ENCODE measurements at places on chromosomes 7 and 10.

GRCh38 chr10:100693821-100694220 lies 51.6 kb upstream of the PAX2 start:
- no peak for DNase-seq

GRCh38 chr7:36746347-36746746 lies 22.1 kb upstream of the AOAH start:
- DNase-seq: no peak

DNA sequence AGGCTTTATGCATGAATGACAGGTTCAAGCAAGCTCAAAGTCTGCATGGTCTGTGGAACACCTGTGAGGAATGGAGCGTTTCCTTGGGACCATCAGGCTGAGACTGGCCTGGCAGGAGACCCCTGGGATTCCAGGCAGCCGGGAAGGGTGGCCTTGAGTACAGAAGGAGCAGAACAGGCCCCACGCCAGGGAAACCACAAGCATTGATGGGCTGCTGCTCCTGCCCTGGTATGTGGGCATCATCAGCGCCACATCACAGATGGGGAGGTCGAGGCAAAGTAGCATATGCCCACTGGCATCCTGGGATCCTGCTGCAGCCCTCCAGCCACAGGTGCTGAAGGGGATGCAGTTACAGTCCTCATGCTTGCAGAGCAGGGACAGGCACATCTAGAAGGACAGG lies 40.9 kb downstream of the ANTXRL start:
- no peak for DNase-seq

DNA sequence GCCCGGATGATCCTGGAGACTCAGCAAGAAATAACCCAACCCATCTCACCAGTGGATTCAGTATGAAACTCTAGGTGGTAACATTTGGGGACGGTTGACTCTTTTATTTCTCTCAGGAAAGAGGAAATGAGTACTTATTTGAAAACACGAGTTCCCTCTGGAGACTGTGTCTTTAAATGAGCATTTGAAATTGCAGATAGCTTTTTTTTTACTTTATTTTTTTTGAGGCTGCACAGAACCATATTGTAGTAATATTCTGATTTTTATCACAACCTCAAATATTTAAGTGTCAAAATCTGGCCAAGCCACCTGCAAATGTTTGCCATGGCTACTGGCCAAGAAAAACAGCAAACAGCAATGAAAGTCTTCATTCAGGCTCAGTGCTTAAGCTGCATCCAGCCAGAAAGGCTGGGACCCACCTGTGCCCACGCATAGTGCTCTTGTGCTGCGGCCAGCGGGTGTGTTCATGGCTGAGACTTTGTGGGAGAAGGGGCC lies 160.8 kb downstream of the CREB5 start:
- peak; percentile 19 for DNase-seq

- peak; percentile 15 for DNase-seq
These were observed 106.7 kb downstream of the REEP3 start for GRCh38 chr10:63627881-63628296.

- DNase-seq: peak; percentile 55
These were observed 11.5 kb downstream of the PMS2 start for GRCh38 chr7:5997210-5997808.

- no peak for DNase-seq
These were observed 43.4 kb upstream of the OPTN start for GRCh38 chr10:13056456-13057077.

- DNase-seq: no peak
These were observed 64.2 kb downstream of the ATRNL1 start for GRCh38 chr10:115157357-115157756.

- DNase-seq: no peak
These were observed 675 bp upstream of the ATE1 start for GRCh38 chr10:121928528-121928884.

DNA sequence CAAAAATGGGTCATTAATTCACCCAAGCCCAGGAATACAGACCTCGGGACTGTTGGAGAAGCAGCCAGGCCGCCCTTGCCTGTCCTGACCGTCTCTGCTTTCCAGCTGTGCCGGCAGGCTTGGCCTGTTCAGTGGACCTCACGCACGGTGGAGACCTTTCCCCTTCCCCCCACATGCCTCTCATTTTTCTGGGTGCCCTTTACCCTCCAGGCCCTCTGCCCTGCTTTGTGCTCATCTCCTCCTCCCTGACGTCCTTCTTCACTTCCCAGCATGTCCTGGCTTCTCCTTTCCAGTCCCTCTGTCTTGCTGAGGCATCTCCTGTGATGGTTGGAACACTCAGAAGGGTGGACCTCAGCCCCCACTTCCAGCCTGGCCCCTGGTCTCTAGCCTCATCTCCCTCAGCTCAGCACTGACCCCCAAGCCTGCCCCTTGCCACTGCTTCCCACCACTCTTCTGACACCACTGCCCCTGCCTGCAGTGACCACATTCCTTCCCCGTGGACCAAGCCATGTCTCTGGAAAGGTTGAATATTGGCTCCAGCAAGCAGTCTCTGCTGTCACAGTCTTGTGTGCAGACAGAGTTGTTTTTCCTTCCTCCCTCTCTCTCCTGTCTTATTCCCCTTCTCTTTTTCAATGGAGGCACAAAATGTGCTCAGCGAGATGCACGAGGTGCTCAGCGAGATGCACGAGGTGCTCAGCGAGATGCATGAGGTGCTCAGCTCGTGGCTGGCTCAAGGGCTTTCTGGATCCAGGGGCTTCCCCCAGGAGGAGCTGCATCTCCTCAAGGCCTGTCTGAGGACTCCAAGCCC lies 14.9 kb downstream of the BAG3 start:
- DNase-seq: no peak

- no peak for DNase-seq
These were observed 455.4 kb upstream of the C7orf33 start for GRCh38 chr7:148135116-148135515.

DNA sequence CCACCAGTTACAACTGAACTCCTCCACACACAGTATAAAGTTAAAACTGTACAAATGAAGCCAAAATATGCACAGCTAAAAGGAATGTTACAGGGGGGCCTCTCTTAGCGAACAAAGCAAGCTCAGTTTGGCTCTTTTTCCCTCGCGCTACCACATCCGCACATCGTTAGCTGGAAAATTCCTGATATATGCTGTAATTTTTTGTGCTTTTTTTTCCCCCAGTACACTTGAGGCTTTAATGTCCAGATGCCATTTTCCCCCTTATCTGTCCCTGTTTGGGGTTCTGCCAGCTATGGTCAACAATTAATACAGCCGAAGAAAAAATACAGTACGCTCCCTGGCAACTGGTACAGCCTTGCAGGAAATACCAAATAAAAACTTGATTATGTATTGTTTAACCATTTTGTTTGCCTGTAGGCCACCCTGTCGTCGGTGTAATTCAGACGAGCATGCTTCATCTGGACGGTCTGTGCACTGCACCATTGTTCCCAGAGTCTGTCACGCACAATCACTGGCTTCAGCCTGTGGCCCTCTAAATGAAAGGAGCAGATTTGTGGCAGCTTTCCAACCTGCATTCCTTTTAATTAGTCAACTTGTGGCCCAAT lies 108.1 kb upstream of the FAM133B start:
- no peak for DNase-seq

DNA sequence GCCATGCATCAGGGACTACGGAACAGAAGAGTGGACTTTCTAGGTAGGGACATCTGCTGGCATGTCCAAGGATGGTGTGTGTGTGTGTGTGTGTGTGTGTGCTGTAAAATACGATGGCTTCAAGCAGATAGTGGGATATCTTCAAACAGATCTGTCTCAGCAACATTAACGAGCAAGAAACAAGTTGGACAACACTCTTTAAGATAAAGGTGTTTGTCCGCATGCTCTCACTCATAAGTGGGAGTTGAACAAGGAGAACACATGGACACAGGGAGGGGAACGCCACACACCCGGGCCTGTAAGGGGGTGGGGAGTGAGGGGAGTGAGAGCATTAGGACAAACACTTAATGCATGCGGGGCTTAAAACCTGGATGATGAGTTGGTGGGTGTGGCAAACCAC lies 89.8 kb upstream of the AKR1E2 start:
- DNase-seq: no peak

- DNase-seq: no peak
These were observed 1022.6 kb downstream of the KCNMA1 start for GRCh38 chr10:76615049-76615448.

DNA sequence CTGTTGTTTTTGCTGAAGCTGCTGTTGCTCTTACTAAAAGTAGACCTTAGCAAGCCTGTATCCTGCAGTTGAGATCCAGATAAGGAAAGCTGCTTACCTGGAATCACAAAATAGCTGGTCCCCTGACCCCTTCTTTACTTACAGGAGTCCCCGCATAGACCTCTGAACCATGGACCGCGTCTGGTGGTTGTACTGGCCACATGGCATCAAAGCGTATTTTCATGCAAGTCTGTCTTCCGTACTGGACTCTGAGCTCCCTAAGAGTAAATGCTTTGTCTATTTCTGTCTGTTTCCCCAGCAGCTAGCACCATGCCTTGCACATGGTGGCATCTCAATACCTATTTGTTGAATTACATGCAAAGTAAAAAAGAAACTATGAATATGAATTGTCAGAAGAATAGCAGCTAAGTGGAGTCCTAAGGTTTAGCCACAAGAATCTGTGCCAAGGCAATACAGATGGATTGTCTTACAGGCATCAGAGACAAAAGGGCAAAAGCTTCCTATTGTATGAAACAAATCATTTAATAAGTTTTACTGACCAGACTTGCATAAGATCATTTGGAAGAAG lies 159.2 kb downstream of the PAXIP1 start:
- no peak for DNase-seq

- DNase-seq: no peak
These were observed 145.6 kb downstream of the CCDC71L start for GRCh38 chr7:106515321-106515720.

DNA sequence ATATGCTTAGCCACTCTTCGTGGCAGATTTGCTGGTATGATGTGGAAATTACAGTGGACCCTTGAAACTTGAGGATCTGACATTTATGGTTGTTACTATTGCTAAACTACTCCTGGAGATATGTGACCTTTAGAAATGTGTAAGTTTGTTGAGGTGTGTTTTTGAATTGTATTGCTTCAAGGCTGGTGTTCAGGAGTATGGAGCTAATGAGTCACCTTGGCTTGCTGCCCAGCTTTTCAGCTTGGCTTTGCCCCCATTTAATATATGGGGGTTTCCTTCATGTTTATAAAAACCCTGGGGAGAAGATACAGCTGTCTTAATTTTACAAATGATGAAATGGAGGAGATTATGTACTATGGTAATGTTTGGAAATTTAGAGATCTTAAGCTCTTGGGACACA lies 11.6 kb downstream of the HBP1 start:
- DNase-seq: no peak

GRCh38 chr10:115118346-115118745 lies 25.2 kb downstream of the ATRNL1 start:
- DNase-seq: no peak

DNA sequence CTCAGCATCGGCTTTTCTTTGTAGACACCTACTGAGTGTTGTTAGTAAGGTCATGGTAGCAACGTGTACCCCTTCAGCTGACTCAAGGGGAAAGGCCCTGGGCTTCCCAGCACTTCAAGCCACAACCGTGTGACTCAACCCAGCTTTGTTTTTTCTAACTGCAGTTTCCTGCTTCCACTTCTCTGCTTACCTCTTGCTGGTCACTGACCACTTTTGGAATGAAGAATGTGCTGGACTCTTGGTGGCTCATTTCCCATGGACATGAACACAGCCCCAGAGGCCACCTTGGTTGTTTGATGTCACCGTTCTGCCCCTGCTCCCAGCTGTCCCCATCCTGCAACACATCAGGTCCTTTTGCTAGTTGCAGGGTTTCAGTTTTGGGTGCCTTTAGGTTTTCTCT lies 69.5 kb upstream of the ZNF438 start:
- DNase-seq: no peak

GRCh38 chr10:34290412-34291081 lies 524.5 kb downstream of the PARD3 start:
- no peak for DNase-seq

DNA sequence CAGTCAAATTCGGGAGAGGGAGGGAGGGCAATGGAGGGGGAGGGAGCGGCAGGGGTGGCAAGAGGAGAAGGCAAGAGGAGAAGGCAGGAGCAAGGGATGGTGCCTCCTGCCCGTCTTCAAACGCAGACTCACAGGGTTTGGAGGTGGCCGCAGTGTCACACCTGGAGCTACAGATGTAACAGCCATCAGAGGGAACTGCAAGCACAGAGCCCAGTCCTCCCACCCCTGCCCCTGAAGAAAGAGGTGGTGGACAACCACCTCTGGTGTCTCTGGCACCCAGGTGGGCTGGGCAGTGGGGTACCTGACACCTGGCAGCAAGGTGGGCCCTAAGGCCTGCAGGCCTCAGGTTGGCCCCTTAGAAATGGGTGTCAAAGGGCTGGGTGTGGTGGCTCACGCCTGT lies 67.0 kb upstream of the SDK1 start:
- DNase-seq: no peak

- DNase-seq: no peak
These were observed 223.3 kb upstream of the PRKCQ start for GRCh38 chr10:6803427-6803783.

DNA sequence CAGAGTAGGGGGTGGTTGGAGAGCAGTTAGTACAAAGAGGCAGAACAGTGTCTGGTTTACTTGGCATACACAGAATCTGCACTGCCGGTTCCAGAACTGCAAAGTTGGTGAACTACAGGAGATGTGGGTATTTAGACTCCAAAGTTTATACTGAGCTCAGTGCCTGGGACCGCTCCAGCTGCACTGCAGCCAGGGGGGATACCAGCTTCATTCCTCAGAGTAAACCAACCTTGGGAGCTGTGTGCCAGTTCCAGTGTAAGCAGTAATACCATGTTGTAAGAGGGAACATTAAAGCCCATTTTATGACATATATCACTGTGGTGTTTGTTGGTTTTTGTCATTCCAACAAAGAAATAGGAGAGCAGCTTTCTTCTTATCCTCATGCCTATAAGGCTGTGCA lies 23.4 kb downstream of the LOXL4 start:
- DNase-seq: no peak

GRCh38 chr10:43689618-43689954 lies 40.9 kb upstream of the ZNF32 start:
- DNase-seq: no peak

- no peak for DNase-seq
These were observed 63.4 kb upstream of the PLA2G12B start for GRCh38 chr10:73017955-73018480.

DNA sequence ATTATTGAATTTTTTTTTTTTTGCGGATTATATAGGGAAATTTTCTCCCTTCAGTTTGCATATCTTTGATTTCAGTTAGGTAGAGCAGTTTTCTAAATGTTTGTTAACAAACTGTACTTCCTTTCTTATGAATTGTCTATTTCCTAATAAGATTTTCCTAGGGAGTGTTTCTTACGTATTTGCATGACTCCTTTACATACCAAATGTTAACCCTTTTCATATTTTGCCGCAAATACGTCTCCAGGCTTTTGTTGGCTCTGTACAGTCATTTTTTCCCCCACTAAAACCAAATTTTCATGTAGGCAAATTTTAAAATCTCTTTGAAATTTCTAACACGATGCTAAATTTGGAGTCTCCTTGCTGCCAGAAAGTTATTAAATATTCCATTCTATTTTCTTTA lies 1.9 kb upstream of the FRAT2 start:
- DNase-seq: no peak
